ENCODE measurements at places on chromosomes 12 and 14. TPM values are rescaled to one million over a fixed set of nuclear protein-coding genes. Genes with fewer than 3 reads are reported as not detected.
A peak's percentile ranks its signal among the peaks of the same experiment; 100 is the strongest.

GRCh38 chr12:130956456-130957303, 3.0 kb downstream of the ADGRD1 start:
- H3K36me3 ChIP-seq: no peaks in the 10 kb centered on the region
- H3K4me1 ChIP-seq: peaks cover 3% of the 10 kb centered on the region
- no peak overlapping the region for H3K27ac ChIP-seq
- DNase-seq: no peak
- peaks cover 26% of the 10 kb centered on the region for H3K27me3 ChIP-seq
- no peak overlapping the region for H3K4me3 ChIP-seq

DNA sequence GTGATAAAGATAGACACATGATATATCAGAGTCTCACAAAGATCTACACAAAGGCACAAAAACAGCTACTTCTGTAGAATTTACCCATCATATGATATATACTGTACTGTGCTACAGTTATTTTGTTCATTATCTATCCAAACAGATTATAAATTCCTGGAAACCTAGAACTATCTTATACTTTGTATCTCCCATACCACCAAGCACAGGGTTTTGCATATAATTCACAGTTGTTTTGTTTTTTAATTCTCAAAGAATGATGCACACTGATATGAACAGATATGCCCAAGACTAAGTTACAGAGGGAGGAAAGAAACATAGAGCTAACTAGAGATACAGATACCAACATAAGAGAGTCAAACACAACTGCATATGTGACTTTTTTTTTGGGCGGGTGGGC, 3.4 kb downstream of the PRKAG1 start:
- H3K4me3 ChIP-seq: no peak overlapping the region
- no peak overlapping the region for H3K27ac ChIP-seq
- H3K27me3 ChIP-seq: no peaks in the 10 kb centered on the region
- H3K4me1 ChIP-seq: peaks cover 36% of the 10 kb centered on the region
- no peak for DNase-seq
- H3K36me3 ChIP-seq: peaks cover 26% of the 10 kb centered on the region

- DNase-seq: no peak
- H3K36me3 ChIP-seq: no peaks in the 10 kb centered on the region
Observed at GRCh38 chr12:1650978-1651361, 21.9 kb downstream of the WNT5B start.

GRCh38 chr14:104494483-104494882, 85.1 kb upstream of the C14orf180 start:
- H3K36me3 ChIP-seq: no peaks in the 10 kb centered on the region
- H3K4me1 ChIP-seq: peaks cover 13% of the 10 kb centered on the region
- peaks cover 2% of the 10 kb centered on the region for H3K27me3 ChIP-seq
- H3K27ac ChIP-seq: no peak overlapping the region
- DNase-seq: no peak

DNA sequence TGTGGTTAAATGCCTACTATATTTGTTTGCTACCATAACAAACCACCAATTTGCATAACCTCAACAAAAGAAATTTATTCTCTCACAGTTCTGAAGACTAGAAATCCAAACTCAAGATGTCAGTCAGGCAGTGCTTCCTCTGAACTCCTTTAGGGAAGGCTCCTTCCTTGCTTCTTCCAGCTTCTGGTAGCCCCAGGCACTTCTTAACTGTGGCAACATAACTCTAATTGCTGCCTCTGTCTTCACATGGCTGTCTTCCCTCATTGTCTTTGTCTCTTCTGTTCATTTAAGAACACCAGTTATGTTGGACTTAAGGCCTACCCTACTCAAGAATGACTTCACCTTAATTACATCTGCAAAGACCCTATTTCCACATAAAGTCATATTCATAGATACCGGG, 206.9 kb downstream of the SYT1 start:
- H3K27me3 ChIP-seq: no peaks in the 10 kb centered on the region
- no peaks in the 10 kb centered on the region for H3K4me1 ChIP-seq
- DNase-seq: no peak

GRCh38 chr12:10372559-10372958, 17.3 kb downstream of the KLRK1 start:
- H3K36me3 ChIP-seq: no peaks in the 10 kb centered on the region
- H3K27ac ChIP-seq: no peak overlapping the region
- H3K4me1 ChIP-seq: peaks cover 16% of the 10 kb centered on the region
- no peak for DNase-seq
- H3K4me3 ChIP-seq: no peak overlapping the region

DNA sequence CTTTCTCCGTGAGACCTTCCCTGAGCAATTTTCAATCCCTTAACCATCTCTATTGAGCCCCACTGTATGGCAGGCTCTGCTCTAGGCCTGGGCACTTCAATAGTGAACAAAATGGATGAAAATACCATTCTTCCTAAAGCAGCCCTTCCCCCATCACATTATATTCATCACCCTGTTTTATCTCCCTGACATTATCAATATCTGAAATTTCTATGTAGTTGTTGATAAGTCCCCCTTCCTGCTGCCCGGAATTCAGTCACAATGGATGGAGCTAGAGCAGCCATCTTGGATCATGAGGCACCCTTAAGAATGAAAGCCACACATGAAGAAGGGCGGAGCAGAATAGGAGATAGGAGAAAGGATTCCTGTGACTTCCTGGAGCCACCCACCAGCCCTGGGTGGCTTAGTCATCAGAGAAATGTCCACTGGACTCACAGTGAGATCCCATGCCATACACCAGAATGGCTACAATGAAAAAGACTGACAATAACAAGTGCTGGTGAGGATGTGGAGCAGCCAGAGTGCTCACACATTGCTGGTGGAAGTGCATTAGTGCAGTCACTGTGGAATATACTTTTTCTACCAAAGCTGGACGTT, 33.9 kb downstream of the SCARB1 start:
- no peak for DNase-seq
- H3K36me3 ChIP-seq: no peaks in the 10 kb centered on the region
- H3K27ac ChIP-seq: no peak overlapping the region
- H3K4me1 ChIP-seq: peaks cover 7% of the 10 kb centered on the region
- no peaks in the 10 kb centered on the region for H3K27me3 ChIP-seq

DNA sequence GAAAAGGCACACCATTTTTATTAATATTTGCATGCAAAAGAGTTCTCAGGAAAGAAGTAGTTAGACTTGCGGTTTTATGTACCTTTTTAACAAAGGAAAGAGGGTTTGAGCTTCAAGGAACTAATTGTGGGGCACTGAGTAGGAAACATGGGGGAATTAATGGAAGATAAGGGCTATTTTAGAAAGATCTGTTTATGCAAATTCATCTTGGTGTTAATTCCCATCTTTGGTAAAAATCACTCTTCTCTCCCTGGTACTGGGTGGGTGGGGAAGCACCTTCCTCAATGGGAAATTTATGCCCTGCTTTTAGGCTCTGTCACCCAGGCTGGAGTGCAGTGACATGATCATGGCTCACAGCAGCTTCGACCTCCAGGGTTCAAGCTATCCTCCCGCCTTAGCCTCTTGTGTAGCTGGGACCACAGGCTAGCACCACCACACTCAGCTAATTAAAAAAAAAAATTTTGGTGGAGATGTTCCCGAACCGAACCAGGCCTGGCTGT, 30.1 kb upstream of the RESF1 start:
- H3K27me3 ChIP-seq: no peaks in the 10 kb centered on the region
- H3K36me3 ChIP-seq: peaks cover 8% of the 10 kb centered on the region
- H3K4me3 ChIP-seq: peak overlapping the region; percentile 78
- H3K27ac ChIP-seq: peak overlapping the region; percentile 97

DNA sequence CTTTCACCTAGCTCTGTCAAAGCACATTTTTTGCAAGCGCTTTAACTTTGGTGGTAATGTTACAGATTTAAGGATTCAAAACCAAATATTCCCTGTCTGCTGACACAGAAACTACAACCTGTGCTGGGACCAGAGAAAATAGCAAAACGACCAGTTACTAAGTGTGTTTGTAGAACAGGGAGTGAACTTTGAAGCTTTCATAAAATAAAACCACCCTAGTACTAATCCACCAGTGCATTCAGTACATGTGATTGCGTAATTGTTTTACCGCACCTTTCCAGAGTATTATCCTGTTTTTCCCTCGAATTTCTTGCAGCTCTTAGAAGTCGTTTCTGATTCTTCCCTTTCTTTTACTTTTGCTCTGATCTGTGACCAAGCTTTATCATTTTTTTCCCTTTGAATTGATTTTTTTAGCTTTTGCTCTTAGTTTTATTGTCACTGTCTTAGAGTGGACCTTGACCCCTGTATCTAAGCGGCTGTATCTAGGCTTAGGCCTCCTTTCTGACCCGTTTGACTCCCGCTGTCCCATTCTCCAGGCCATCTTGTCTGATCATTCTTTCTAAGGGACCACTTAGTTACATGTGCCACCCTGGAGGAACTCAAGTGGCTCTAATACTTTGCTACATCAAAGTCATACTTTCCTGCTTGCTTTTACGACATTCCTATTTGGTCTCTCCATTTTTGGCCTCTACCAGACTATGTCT, 429.4 kb downstream of the PCNX1 start:
- no peaks in the 10 kb centered on the region for H3K27me3 ChIP-seq
- peaks cover 28% of the 10 kb centered on the region for H3K4me1 ChIP-seq
- H3K27ac ChIP-seq: no peak overlapping the region
- peaks cover 15% of the 10 kb centered on the region for H3K36me3 ChIP-seq
- no peak overlapping the region for H3K4me3 ChIP-seq

GRCh38 chr12:12792421-12792820, 7.0 kb downstream of the APOLD1 start:
- no peaks in the 10 kb centered on the region for H3K36me3 ChIP-seq
- no peak overlapping the region for H3K27ac ChIP-seq
- no peaks in the 10 kb centered on the region for H3K27me3 ChIP-seq
- H3K4me1 ChIP-seq: peaks cover 13% of the 10 kb centered on the region

DNA sequence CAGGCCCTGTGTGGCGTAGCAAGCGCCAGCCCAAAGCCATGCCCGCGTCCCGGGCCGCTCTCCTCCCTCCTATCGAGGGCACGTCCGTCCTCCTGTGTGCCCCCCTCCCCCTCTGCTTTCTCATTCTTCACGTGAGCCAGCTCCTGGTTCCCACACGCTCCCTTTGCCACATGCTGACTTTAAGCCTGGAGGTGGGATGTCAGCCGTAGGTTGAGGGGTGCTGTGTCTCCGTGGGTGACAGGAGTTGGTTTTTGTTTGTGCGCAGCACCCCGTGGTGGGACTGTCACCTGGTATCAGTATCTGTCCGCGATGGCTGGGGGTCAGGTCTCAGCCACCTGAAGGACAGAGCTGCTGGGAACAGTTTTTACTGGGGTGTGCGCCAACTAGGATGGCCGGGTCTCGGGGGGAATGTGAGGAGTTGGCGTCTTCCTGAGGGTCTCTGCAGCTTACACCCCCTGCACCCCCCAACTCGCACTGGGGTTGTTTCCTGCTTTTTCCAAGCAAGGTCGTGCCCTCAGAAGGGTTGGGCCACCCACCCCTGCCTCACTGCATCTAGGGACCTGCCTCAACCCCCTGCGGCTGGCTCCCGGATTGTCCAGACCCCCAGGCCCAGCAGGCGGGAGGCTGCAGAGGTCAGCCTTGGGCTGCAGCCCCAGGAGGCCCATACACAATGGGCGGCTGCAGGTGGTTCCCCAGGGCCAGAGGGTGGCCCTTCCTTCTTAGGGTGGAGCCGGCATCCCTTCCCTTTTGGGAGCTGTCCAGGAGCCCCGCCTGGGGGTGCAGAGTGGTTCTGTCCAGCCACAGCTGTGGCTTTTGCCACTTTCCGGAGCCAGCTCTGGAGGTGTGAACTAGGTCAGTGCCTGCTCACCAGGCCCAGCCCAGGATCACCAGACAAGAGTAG, 7.3 kb downstream of the ULK1 start:
- no peak for DNase-seq
- no peaks in the 10 kb centered on the region for H3K27me3 ChIP-seq
- no peak overlapping the region for H3K4me3 ChIP-seq
- peaks cover 16% of the 10 kb centered on the region for H3K4me1 ChIP-seq
- H3K27ac ChIP-seq: no peak overlapping the region

SPTB gene
- total RNA-seq: 0.55 TPM

GNS gene
- 14.3 TPM for total RNA-seq

AHNAK2 gene
- total RNA-seq: 0.10 TPM

CLEC1B gene
- total RNA-seq: not detected

MON2 gene
- total RNA-seq: 29.8 TPM

CDH24 gene
- 1.4 TPM for total RNA-seq

CAPS2 gene
- total RNA-seq: 2.5 TPM

POTEG gene
- total RNA-seq: not detected

PPP1CC gene
- total RNA-seq: 285 TPM

CCDC77 gene
- total RNA-seq: 13.2 TPM

Measured in activated naive CD4-positive, alpha-beta T cell treated with anti-CD3 and anti-CD28 coated beads for 36 hours (primary cell).